Kidney (tissue), 22 donors: ENCODE measurements at places on chromosomes 7 and 10. TPM values are rescaled to one million over a fixed set of nuclear protein-coding genes. Genes with fewer than 3 reads are reported as not detected.

The CRHR2 gene
- polyA plus RNA-seq: not detected

The PNLIPRP2 gene
- polyA plus RNA-seq: not detected

The SAP25 gene
- 5.7 TPM for polyA plus RNA-seq

The DPP6 gene
- polyA plus RNA-seq: 6.9 TPM

The INSYN2A gene
- not detected for polyA plus RNA-seq

The SLC26A3 gene
- 0.32 TPM for polyA plus RNA-seq

The LIPM gene
- polyA plus RNA-seq: not detected

The HOXA2 gene
- polyA plus RNA-seq: 1.3 TPM

The NPFFR1 gene
- polyA plus RNA-seq: not detected

The NUDT13 gene
- 3.7 TPM for polyA plus RNA-seq

The HOXA6 gene
- polyA plus RNA-seq: 1.1 TPM

The SEM1 gene
- 252 TPM for polyA plus RNA-seq

The TMEM140 gene
- 28.2 TPM for polyA plus RNA-seq

The HHEX gene
- 3.1 TPM for polyA plus RNA-seq

The TMEM26 gene
- 1.6 TPM for polyA plus RNA-seq

The CFAP70 gene
- polyA plus RNA-seq: 8.7 TPM

The NKX2-3 gene
- polyA plus RNA-seq: not detected

The IKZF5 gene
- 7.3 TPM for polyA plus RNA-seq

The OR2A14 gene
- polyA plus RNA-seq: not detected

The LGI1 gene
- polyA plus RNA-seq: not detected

The CACNB2 gene
- 2.8 TPM for polyA plus RNA-seq

The ARHGEF35 gene
- 9.5 TPM for polyA plus RNA-seq

The TBX20 gene
- polyA plus RNA-seq: not detected

The EPHB6 gene
- 10.4 TPM for polyA plus RNA-seq

The KCNH2 gene
- 1.5 TPM for polyA plus RNA-seq

The HNRNPF gene
- polyA plus RNA-seq: 74.0 TPM

The MUC3A gene
- polyA plus RNA-seq: 0.65 TPM

The CALHM1 gene
- polyA plus RNA-seq: not detected

The TBXAS1 gene
- polyA plus RNA-seq: 14.2 TPM

The ADIRF gene
- 897 TPM for polyA plus RNA-seq

The CHRM2 gene
- polyA plus RNA-seq: not detected

The SKAP2 gene
- 20.0 TPM for polyA plus RNA-seq

The CRTAC1 gene
- 7.2 TPM for polyA plus RNA-seq

The PRSS37 gene
- polyA plus RNA-seq: not detected
